NCI-H82 (cell line): ENCODE measurements at places on chromosomes 4 and X.

DNA sequence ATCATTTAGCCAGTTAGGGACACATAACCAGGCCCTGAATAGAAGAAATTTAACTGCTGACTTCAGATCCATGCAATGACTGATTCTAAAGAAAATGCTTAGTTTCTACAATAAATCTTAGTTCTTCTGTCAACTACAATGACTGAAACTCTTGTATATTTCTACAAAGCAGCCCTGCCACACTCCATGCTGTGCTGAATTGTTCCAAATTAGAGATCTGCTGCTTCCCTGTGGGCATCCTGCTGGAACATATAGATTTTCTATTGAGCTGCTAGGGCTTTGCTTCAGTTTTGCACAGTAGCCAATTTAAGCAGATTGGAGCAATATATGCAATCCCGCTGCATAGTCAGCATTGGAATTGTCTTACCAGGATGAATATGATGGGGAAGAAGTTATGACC, 312.8 kb upstream of the SMIM31 start:
- no peak for DNase-seq

DNA sequence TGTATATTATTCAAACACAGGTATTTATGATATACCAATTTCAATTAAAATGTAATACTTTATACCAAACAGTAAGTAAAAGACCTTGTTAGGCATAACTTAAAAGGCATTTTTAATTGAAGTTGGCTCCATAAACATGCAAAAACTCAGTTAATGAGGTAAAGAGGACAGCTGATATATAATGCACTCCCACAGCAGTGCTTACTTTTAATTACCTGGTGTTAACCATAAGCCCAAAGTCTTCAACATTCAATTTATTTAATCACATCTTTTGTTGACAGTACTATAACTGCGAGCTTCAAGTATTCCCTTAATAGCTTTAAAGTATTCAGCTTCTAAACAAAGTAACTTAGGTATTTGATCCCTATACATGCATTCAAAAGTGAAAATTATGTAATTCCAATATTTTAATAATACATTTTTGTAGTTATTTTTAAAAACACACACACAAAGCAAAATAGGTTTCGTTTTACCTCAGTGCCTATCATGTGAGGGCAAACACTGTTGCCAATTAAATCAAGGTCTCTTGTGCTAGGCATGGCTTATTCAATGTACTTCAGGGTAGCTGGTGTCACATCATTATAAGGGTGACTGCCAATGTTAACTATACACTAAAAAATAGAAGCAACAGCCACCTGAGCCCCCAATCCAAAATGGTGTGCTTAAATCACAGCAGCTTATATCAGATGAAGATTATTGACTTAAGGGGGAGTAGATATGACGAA, 197.1 kb downstream of the LRBA start:
- DNase-seq, result no peak

DNA sequence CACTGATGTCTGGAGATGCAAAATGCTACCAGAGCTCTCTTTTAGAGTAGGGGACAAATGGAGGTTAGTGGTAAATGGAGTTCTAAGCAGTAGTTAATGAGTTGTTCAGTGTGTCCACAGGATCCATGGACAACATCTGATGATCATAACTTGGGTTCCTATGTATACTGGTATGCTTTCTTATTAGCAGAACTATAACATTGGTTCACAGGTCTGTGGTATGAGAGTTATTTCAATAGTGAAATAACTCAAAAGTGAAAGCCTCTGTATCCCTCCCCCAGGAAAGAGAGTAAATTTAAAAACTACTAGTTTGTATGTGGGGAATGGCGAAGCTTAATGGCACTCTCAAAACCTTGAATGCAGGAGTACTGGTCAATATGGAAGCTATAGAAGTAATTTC, 363.5 kb upstream of the EMCN start:
- DNase-seq, result no peak

DNA sequence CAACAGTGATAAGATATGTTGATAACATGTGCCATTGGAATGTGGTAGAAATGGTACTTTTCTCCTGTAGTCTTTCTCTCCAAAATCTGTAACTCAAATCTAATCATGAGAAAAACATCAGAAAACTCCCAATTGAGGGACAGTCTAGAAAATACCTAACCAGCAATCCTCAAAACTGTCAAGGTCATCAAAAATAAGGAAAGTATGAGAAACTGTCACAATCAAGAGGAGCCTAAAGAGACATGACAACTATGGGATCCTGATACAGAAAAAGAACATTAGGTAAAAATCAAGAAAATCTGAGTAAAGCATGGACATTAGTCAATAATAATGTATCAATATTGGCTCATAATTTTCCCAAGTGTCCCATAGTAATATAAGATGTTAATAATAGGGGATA, 124.5 kb upstream of the PPP1R2C start:
- no peak for DNase-seq

GRCh38 chrX:151239751-151240150, 63.4 kb downstream of the GPR50 start:
- no peak for DNase-seq

- DNase-seq, result no peak
These were observed 116.2 kb upstream of the STX18 start for GRCh38 chr4:4658052-4658451.

DNA sequence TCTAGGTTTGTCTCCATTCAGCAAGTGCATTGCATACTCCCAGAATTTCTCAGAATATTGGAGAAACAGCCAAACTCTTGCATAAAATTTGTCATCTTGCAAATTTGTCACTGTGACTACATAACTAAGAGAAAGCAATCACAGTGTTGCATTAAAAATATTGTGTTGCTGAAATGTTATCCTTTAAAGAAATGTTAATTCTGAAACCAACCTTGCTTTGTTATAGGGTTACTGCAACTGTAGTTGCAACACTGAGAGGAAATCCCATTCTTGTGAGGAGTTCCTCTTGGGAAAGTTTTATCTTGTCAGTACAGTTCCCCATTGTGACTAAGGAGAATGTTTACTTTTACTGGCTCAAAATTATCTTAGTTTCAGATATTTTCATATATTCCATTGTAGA, 20.9 kb downstream of the CYBB start:
- no peak for DNase-seq

GRCh38 chrX:136159611-136160025, 12.3 kb downstream of the FHL1 start:
- DNase-seq, result no peak

- no peak for DNase-seq
These were observed 48.7 kb upstream of the BCOR start for GRCh38 chrX:40146262-40147125.
